Stimulated activated CD4-positive, alpha-beta T cell treated with anti-CD3 and anti-CD28 coated beads, Interleukin-12 subunit alpha, Interleukin-12 subunit beta, amount 100 ng/mL, for 24 hours (primary cell): ENCODE measurements at places on chromosomes 6 and 20.

GRCh38 chr20:22052025-22052650 lies 346.7 kb downstream of the PAX1 start:
- DNase-seq = no peak

- no peak for DNase-seq
Observed at GRCh38 chr20:47662483-47663353, 122.6 kb downstream of the SULF2 start.

- DNase-seq = no peak
Observed at GRCh38 chr6:107699254-107699653, 124.9 kb downstream of the SCML4 start.

DNA sequence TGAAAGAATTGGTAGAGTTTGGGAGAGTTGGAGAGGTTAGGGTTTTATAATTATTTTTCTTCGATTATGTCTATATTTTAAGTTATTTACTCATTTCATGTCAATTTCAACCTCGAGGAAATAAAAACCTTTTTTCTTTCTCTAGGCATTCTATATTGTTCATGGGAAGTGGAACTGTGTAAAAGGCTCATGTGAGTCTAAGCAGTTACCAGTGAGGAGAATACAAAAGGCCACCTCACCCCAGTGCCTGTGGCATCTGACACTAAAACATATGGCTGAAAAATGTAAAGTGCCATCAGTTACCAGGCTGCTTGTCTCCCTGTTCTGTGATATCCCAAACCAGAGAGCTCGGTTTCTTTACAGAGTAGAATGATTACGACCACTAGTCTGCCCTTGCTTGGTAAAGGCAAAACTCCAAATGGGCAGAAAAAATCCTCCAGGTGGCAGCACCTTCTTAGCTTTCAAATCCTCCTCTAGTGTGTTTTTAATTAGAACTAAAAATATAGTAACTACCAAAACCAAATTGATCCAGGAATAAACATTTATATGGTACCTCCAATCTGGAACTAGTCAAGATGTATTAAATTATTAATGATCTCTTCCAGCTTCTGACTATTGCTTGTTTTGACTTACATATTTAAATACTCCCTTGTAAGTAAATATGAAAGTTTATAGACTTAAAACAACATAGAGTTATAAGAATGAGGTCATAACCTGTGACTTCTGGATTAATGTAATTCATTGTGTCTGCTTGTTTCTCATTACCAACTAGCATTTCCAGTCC lies 122.6 kb upstream of the MCHR2 start:
- DNase-seq = no peak

- DNase-seq = no peak
Observed at GRCh38 chr6:148440877-148441453, 98.3 kb downstream of the SASH1 start.

GRCh38 chr6:85911067-85911466 lies 268.4 kb upstream of the SYNCRIP start:
- no peak for DNase-seq

DNA sequence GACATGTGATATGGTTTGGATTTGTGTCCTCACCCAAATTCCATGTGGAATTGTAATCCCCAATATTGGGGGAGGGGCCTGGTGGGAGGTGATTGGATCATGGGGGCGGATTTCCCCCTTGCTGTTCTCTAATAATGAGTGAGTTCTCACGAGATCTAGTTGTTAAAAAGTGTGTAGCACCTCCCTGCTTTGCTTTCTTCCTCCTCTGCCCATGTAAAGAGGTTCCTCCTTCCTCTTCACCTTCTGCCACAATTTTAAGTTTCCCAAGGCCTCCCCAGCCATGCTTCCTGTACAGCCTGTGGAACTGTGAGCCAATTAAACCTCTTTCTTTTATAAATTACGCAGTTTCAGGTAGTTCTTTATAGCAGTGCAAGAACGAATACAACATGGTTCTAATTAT lies 2.1 kb upstream of the ZNF451 start:
- no peak for DNase-seq

GRCh38 chr6:4781426-4781825 lies 5.2 kb downstream of the CDYL start:
- no peak for DNase-seq

DNA sequence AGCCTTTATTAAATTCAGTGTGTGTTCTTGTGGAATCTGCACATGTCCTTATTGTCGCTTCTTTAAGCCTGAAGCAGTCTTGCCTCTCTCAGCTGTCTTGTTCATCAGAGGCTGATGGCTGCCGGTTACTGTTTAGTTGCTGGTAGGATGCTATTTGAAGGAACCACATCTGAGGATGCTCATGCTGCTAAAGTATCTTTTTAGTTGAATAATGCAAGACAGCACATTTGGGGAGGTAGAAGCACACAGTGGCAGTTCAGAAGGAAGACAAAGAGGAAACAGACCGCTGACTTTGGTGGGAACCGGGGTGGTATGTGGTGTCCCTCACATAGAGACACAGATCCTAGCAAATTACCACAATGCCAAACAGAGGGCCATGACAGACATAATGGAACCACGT lies 144.2 kb upstream of the HDDC2 start:
- DNase-seq = no peak

DNA sequence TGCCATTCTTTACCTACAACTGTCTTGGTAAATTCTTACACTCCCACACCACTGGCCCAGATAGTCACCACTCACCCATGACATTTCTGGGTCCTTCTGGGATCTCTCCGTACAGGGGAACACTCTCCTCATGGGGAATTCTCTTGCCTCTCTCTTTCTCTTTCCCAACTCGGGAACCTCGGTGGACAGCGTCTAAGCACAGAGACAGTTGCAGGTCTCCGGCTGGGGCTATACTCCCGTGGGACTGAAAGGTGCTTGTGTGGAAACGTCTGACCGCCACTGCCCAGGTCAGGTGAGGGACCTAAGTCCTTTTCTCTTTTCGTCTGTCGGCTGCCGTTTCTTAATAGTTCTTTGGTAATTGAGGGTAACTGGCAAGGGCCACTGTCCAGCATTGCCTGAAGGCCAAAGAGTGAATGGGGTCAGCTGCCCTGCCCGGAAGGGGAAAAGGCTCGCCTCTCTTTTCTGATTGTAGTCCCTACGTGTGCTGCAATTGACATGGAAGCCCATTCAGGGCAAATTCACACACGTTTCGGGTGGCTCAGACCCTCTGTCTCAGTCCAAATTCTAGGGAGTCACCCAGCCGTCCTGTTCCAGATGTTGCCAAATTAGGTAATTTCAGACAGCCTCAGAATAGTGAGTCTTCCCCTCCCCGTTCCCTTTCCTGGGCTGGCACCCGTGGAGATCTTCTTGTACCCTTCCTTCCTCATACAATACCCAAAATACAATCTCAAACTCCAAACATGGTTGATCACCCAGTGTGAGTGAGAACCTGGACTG lies 31.2 kb upstream of the RIPK1 start:
- DNase-seq = no peak

DNA sequence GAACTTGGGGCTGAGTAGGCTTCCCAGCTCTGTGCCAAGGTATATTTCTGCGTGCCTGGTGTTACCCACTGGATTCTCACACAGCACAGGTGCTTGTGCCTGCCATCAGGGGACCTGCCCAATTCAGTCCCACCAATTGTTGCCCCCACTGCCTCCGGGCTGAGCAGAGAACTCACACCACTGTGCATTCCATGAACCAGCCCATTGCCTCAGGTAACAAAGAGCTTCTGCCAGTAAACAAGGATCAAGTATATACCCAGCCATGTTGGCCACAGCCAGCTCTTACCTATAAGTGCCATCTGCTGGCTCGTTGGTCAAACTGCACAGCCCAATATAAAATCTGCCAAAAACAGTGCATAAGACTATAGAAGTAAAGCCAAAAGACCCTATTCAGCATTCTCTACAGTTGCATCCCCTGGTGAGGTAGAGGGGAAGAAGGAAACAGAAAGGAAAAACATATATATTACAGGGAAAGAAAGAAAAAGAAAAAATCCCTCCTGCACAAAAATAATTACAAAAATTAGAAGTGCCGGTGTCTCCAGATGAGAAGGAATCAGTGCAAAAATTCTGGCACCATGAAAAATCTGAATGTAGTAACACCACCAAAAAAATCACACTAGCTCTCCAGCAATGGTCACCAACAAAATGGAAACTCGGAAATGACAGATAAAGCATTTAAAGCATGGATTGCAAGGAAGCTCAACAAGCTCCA lies 241.4 kb downstream of the IBTK start:
- DNase-seq = no peak

GRCh38 chr20:31845300-31845863 lies at the start of gene FOXS1:
TSS of gene FOXS1 (minus strand) at chr20:31845604. CDS start at chr20:31845542, 62 bp downstream.
- DNase-seq = no peak

GRCh38 chr20:57654998-57655808 lies 35.0 kb upstream of the ZBP1 start:
- DNase-seq = no peak

DNA sequence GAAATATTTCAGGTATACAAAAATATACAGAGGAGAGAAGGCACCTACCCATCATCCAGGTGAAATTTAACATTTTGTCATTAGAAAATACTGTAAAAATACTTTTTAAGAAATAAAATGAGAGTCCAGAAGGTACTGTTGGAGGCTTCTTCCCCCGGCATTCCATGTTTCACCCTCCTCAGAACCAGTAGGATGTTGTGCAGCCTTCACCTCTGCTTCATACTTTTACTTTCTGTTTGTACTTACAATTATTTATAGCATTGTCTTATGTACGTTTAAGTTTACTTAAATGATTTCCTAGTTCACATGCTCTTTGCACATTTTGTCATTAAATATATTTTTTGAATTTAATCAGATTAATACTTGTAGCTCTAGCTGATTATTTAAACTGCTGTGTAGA lies 30.9 kb downstream of the TMEM200A start:
- DNase-seq = no peak

DNA sequence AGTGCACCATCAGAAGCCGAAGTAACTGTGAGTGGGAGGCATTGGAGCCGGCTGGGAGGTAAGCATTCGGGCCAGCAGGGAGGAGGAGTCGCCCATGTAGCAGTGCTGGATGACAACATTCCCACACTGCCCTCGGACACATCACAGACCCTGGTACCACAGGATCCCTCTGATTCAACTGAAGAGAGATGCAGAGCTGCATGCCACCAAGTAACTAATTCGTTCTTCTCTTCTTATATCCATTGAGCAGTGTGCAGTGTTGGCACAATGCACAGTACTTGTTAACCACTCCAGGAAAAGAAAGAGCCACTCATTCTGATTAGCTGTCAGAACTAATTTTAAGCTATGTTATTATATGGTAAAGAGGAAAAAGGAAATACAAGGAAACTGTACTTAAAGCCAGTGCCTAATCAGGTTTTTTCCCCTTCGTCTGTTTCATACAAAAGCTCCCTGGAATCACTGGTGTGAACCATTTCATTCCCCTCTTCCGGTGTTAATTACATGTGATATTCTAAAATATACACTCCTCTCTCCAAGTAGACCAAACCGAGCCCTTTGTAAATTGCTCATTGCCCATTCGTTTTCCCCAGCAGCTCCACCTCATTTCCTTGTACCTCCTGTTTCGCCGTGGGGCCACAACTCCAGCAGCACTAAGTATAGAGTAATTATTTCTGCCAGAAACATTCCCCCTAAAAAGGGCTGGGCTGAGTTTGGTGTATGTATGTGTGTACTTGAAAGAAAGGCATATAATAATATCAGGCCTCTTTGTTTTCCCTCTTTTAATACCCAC lies 32.4 kb upstream of the ADTRP start:
- no peak for DNase-seq
